ENCODE measurements at places on chromosomes 12 and 14.

GRCh38 chr14:54191846-54192245, 205.0 kb upstream of the CDKN3 start:
- DNase-seq, result no peak

DNA sequence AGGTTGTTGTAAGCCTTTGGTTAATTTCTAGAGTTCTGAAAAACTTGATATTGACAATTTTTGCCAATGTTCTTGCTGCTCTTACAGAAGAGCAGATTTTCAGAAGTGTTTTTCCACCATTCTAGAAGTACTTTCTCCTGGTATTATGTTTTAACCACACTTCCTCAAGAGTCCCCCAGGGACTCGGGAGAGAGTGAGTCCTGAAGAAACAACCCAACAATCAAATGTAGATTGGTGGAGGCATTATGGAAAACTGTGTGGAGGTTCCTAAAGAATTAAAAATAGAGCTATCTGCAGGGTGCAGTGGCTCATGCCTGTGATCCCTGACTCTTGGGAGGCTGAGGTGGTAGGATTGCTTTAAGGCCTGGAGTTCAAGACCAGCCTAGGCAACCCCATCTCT, 26.7 kb downstream of the OR10P1 start:
- DNase-seq, result no peak

DNA sequence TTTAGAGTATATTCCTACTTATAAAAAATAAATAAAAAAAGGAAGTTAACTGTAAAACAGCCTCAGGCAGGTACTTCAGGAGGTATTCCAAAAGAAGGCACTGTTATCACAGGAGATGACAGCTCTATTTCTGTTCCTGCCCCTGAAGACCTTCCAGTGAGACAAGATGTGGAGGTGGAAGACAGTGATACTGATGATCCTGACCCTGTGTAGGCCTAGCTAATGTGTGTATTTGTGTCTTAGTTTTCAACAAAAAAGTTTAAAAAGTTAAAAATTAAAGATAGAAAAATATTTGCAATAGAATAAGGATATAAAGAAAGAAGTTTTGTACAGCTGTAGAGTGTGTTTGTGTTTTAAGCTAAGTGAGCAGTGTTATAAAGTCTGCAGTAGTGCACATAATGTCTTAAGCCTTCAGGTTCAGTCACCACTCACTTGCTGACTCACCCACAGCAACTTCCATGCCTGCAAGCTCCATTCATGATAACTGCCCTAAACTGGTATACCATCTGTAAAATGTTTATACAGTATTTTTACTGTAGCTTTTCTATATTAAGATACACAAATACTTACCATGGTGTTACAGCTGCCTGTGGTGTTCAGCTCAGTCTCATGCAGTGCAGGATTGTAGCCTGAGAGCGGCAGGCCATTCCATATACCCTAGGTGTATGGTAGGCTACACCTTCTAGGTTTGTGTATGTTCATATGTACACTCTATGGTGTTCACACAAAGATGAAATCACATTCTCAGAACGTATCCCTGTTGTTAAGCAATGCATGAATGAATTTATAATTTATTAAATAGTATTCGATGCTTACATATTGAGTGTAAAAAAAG, 121.1 kb downstream of the ANO6 start:
- peak; percentile 83 for DNase-seq

- peak; percentile 8 for DNase-seq
Observed at GRCh38 chr12:89622115-89622514, 86.5 kb downstream of the ATP2B1 start.

DNA sequence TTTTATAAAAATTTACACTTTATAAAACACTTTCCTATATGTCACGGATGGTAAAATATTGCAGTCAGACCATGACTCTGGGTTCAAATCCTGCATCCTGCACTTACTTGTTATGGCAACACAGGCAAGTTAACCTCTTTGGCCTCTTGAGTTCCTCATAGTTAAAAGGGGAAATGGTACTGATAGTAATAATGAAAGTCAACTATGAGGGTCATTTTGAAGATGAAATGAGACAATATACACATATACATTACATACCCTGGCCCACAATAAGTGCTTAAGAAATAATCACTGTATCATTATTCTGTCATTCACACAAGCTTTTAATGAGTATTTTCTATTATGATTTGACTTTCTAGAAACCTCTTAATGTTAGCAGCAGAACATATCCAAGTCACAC, 64.4 kb downstream of the C12orf42 start:
- DNase-seq, result no peak
